GM12878 (cell line): ENCODE measurements at places on chromosomes 5 and 9. TPM values are rescaled to one million over a fixed set of nuclear protein-coding genes. Genes with fewer than 3 reads are reported as not detected.

The ISL1 gene
- not detected in 2 replicates for total RNA-seq

The UBAC1 gene
- total RNA-seq = 38.2 and 40.1 TPM in 2 replicates

The PIP5KL1 gene
- total RNA-seq = 0.32 and 0.64 TPM in 2 replicates

The RLN2 gene
- total RNA-seq = 3.3 and 3.9 TPM in 2 replicates

The GRAMD2B gene
- 8.1 and 8.2 TPM in 2 replicates for total RNA-seq

The PCDHA6 gene
- not detected in 2 replicates for total RNA-seq

GRCh38 chr5:83688281-83688680 lies 32.4 kb downstream of the HAPLN1 start:
- no peak overlapping the region for H3K27ac ChIP-seq
- H3K36me3 ChIP-seq = no peaks in the 10 kb centered on the region
- H3K27me3 ChIP-seq = no peaks in the 10 kb centered on the region
- no peak for DNase-seq

DNA sequence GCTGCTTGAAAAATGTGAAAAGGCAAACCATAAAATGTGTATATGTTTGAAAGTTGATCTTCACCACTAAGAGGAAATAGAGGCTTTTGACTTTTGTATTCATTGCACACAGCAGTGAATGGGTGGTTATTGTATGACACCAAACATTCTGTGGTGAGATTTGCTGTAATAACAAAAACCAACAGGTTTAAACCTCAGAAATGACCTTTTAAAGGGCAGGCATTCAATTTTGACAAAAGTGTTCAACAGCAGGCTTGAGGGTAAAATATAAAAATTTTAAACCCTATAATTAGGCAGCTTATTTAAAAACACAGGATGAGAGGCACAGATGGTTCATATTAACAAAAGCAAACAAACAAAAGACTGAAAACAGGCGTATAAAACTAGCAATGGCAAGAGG lies 128.1 kb upstream of the NUDT12 start:
- H3K36me3 ChIP-seq = no peaks in the 10 kb centered on the region
- H3K4me1 ChIP-seq = no peaks in the 10 kb centered on the region
- no peaks in the 10 kb centered on the region for H3K27me3 ChIP-seq
- no peak overlapping the region for H3K27ac ChIP-seq

- H3K36me3 ChIP-seq = no peaks in the 10 kb centered on the region
- DNase-seq = no peak
- no peak overlapping the region for H3K27ac ChIP-seq
- H3K27me3 ChIP-seq = no peaks in the 10 kb centered on the region
- H3K4me1 ChIP-seq = no peaks in the 10 kb centered on the region
- H3K4me3 ChIP-seq = no peak overlapping the region
Measured at GRCh38 chr5:122156724-122157325, 27.5 kb downstream of the ZNF474 start.

- H3K27ac ChIP-seq = no peak overlapping the region
- H3K27me3 ChIP-seq = no peaks in the 10 kb centered on the region
- no peak for DNase-seq
- H3K4me1 ChIP-seq = peaks cover 2% of the 10 kb centered on the region; the same call in 1 of the 2 replicates
- H3K4me3 ChIP-seq = no peak overlapping the region
Measured at GRCh38 chr5:139147483-139148087, 50.6 kb downstream of the SIL1 start.

GRCh38 chr5:97568382-97568781 lies 385.3 kb upstream of the RIOK2 start:
- no peak overlapping the region for H3K27ac ChIP-seq
- no peaks in the 10 kb centered on the region for H3K36me3 ChIP-seq
- no peaks in the 10 kb centered on the region for H3K27me3 ChIP-seq
- H3K4me1 ChIP-seq = no peaks in the 10 kb centered on the region
- no peak for DNase-seq
- no peak overlapping the region for H3K4me3 ChIP-seq

DNA sequence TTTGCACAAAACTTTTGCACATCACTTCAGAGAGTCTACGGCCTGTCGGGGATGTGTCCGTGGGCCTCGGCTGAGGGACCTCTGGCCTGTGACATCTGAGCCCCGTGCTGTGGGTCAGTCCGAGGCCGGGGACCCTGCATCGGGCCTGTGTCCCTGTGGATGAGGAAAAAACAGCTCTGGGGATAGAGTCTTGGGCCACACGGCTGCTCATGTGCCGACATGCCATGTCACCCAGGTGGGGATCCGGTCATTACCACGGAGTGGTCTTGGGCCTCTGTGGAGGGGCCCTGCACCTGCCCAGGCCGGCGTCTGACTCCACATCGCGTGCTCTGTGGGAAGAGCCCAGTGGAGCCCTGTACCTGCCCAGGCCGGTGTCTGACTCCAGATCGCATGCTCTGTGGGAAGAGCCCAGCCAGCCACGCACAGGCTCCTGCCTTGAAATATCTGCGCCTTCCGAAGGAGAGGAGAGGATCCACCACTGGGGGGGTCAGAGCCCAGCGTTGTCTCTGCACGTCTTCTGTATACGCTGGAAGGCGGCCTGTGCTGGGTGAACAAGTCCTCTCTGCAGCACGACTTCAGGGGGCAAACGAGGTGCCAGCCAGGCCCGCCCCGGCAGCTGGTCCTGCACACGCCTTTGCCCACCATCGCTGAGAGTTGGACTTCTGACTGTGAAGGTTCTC lies 27.5 kb upstream of the IRX4 start:
- no peaks in the 10 kb centered on the region for H3K36me3 ChIP-seq
- H3K27me3 ChIP-seq = no peaks in the 10 kb centered on the region; the same call in 1 of the 2 replicates
- DNase-seq = no peak
- H3K27ac ChIP-seq = no peak overlapping the region
- no peak overlapping the region for H3K4me3 ChIP-seq

GRCh38 chr5:147188200-147189108 lies 46.4 kb upstream of the STK32A start:
- no peaks in the 10 kb centered on the region for H3K27me3 ChIP-seq
- no peaks in the 10 kb centered on the region for H3K4me1 ChIP-seq
- H3K27ac ChIP-seq = no peak overlapping the region
- DNase-seq = no peak

DNA sequence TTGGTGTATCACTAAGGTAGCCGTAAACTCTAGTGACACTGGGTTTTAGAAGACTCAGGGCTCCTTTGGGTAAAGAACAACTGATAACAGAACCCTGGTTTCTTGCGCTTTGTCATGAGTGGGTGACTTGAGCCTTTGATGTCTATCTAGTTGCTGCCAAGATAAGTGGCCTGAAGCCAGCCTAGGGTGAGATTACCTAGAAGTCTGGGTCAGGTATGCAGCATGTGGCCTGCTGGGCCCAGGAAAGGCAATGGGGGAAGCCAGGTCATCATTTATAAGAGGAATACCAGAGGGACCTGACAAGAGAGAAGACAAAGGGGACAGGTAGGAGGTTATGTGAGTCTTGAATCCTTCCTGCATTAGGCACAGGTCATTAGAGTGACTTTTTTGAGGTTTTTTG lies 23.2 kb upstream of the GARNL3 start:
- DNase-seq = no peak
- H3K4me1 ChIP-seq = peaks cover 7% of the 10 kb centered on the region
- H3K4me3 ChIP-seq = no peak overlapping the region
- H3K27ac ChIP-seq = no peak overlapping the region

GRCh38 chr5:163574472-163575440 lies 69.3 kb downstream of the MAT2B start:
- no peak for DNase-seq
- no peaks in the 10 kb centered on the region for H3K36me3 ChIP-seq
- H3K4me3 ChIP-seq = no peak overlapping the region
- H3K27me3 ChIP-seq = no peaks in the 10 kb centered on the region; the same call in 1 of the 2 replicates

DNA sequence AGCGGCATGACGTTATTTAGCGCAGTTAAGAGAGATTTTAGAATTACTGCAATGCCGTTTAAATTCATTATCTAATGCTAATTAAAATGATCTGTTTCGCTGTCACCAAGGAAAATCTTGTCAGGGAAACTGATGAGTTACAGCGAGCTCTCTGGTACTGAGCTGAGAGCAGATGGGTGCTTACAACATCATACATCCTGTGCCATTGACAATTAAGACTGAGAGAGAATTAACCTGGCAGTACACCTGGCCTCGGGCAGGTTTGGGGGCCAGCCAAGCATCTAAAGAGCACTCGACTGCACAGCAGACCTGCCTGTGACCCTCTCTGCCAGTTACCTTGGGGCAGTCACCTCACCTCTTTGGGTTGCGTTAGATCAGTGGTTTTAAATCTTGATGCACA lies 55.0 kb downstream of the PUM3 start:
- no peaks in the 10 kb centered on the region for H3K27me3 ChIP-seq
- peaks cover 3% of the 10 kb centered on the region; the same call in 1 of the 2 replicates for H3K36me3 ChIP-seq
- DNase-seq = no peak
- no peaks in the 10 kb centered on the region for H3K4me1 ChIP-seq

DNA sequence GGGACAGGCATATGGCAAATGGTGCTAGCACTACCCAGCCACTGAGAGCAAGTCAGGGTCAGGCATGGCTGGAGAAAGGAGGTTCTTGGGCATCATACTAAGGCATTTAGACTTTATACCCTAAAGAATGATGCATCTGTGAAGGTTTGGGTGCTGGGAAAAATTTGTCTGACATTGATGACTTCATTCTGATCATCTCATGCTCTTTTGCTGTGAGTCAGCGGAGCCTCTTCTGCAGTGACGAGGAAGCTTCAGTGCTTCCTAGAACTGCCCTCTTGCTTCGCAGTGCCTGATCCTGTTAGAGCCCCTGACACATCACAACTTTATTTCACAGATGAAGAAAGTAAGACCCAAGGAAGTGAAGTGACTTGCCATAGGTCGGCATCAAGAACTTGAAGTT lies 266.6 kb upstream of the GAS1 start:
- H3K4me3 ChIP-seq = no peak overlapping the region
- no peak for DNase-seq
- H3K27ac ChIP-seq = no peak overlapping the region
- H3K27me3 ChIP-seq = no peaks in the 10 kb centered on the region
- H3K36me3 ChIP-seq = no peaks in the 10 kb centered on the region

DNA sequence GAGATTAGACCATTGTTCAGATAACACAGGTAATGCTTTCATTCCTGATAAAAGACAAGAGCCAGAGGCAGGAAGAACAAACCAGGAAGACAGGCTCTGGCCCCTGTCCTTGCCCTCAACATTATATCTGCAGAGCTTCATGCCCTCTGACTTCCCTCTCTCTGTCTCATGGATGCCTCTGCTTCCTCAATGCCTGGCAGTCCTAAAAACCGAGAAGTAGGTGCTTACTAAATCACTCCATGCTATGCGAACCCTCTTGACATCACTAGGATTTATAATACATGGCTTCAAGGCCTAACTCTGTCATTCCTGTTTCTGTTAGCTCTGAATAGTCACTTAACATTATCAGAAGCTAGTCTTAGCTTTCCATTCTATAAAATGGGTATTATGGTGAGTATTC lies 117.8 kb downstream of the TLR4 start:
- H3K4me3 ChIP-seq = no peak overlapping the region
- no peaks in the 10 kb centered on the region for H3K27me3 ChIP-seq
- H3K27ac ChIP-seq = no peak overlapping the region
- H3K4me1 ChIP-seq = peaks cover 11% of the 10 kb centered on the region
- H3K36me3 ChIP-seq = no peaks in the 10 kb centered on the region

DNA sequence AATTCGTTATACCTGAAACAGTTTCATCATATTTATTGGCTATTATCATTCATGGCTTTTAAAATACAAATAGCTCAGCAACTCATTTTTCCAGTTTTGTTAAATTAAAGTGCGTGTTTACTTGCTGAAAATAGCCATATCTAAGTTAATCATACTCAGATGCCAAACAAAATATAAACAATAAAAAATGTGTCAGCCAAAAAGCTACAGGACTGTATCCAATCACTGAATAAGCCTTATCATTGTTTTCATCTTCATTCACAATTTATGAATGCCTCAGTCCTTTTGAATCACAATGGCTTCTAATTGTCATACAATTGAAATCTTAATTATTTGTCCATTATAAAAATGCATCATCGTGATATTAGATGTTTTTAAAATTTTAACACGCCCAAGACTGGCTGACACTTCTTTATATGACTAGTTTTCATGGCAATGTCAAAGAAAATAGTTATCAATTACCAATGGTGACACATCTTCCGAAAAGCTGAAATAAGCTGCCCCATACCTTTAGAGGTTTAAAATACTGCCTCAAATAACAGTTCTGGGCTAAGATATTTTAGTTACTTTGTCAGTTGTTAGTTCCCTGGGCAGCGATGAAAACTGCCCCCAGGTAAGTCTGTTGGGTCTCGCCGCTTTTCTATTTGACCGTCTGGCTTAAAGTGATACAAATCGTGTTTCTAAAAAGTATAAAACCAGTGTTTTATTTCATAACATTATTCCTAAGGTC lies 1.8 kb downstream of the NFIB start:
- H3K4me3 ChIP-seq = no peak overlapping the region
- no peak overlapping the region for H3K27ac ChIP-seq
- H3K36me3 ChIP-seq = no peaks in the 10 kb centered on the region
- H3K27me3 ChIP-seq = peaks cover 17% of the 10 kb centered on the region

DNA sequence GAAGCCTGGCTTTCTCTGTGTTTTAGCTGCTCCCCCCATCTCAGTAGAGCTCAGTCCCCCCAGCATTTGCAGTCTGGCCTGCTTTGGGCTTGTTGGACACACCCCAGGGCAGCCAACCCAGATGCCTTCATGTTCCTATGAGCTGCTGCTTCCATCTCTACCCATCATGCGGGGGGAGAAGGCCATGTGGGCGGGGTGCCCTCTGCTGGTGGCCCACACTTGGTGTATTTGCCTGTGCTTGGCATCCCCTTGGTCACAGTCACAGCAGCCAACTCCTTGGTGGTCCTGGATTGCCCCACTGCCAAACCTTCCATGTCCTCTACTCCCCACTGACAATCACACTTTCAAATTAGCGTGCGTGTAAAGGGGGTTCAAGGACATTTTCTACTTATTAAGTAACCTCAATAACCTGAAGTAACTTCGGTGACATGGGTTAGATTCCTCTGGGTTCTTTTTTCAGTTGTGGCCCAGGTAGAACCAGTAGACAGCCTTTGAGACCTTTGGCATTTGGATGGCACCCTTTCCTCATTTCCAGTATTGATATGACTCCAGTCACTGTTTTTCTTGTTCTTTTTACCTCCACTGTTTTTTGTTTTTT lies 42.8 kb downstream of the SNX30 start:
- peak; percentile 34 for DNase-seq
- H3K4me1 ChIP-seq = peaks cover 11% of the 10 kb centered on the region
- no peak overlapping the region for H3K27ac ChIP-seq
- no peak overlapping the region for H3K4me3 ChIP-seq
- peaks cover 1% of the 10 kb centered on the region; the same call in 1 of the 2 replicates for H3K27me3 ChIP-seq

DNA sequence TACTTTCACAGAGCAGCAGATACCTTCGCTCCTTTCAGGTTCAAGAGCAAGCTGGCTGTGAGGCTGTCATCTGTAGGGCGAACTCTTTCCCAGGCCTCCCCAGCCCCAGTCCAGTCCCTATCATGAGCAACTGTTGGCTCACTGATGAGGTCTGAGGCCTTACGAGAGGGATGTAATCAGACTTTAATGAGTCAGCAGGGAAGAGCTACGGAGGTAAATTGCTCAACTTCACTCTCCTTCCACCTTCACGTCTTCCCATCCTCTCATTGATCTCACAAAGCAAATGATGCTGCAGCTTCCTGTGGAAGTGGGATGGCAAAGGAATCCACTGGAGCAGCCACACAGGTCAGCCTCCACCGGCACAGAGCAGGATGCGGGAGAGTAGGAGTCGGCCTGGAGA lies 130.7 kb upstream of the TBCA start:
- no peaks in the 10 kb centered on the region for H3K36me3 ChIP-seq
- no peak overlapping the region for H3K4me3 ChIP-seq
- no peaks in the 10 kb centered on the region for H3K27me3 ChIP-seq
- DNase-seq = no peak
- no peaks in the 10 kb centered on the region for H3K4me1 ChIP-seq

- no peak overlapping the region for H3K4me3 ChIP-seq
- no peak overlapping the region for H3K27ac ChIP-seq
- DNase-seq = no peak
- H3K36me3 ChIP-seq = no peaks in the 10 kb centered on the region
- no peaks in the 10 kb centered on the region for H3K4me1 ChIP-seq
Measured at GRCh38 chr9:87140605-87141109, 193.4 kb upstream of the GAS1 start.

- no peak for DNase-seq
- H3K27me3 ChIP-seq = no peaks in the 10 kb centered on the region
Measured at GRCh38 chr5:115857626-115858349, 16.1 kb downstream of the AP3S1 start.
